ENCODE measurements at places on chromosomes 12 and 14.

DNA sequence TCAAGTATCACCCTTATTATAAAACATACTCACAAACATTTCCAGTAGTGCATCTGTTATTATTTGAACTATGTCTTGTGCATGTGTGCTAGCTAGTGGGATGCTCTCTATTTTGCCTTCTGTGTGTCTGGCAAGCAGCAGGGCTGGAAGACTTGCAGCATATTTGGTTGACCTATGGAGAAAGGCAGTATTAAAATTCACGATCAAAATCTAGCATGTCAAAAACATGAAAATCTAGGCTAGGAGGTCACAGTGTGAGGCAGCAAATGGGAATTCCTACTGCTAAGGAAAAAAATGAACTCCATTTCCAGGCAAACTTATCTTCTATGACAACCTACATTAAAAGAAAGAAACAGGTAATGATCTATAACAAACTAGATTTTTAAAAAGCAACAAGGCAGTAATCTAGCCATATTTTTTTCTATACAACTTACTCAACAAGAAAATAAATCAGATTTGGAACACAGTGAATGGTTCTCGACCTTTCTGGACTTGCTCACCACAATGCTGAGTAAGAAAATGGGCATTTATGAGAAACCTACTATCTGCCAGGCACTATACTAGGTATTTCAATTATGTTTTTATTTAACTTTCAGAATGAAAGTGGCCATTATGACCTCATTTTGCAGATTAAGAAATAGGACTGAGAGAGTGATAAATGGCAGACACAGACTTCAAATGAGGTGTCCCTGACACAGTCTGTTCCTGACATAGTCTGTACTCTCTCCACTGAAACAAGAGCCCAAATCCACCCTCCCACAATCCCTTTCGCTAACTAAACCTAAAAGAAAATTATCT is 96.8 kb downstream of the TXNDC16 start:
- DNase-seq, result no peak

DNA sequence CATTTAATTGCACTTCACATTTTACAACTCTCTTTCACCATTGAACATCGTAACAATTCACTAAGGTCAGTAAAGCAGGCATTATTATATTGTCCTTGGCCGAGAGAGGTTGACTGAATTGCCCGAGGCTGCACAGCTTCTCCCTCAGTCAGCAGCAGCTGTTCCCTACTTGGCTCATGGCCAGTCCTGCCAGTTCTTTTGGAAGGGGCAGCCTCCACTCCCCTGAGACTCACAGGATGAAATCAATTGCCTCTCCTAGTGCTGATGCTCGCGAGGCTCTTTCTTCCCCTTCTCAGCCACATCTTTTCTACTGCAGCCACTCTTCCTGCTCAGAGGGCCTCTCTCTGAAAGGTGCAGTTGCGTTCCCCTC is 79.9 kb upstream of the KCNA1 start:
- no peak for DNase-seq

- DNase-seq, result no peak
These were observed 57.6 kb downstream of the NCOR2 start for GRCh38 chr12:124509676-124510300.

DNA sequence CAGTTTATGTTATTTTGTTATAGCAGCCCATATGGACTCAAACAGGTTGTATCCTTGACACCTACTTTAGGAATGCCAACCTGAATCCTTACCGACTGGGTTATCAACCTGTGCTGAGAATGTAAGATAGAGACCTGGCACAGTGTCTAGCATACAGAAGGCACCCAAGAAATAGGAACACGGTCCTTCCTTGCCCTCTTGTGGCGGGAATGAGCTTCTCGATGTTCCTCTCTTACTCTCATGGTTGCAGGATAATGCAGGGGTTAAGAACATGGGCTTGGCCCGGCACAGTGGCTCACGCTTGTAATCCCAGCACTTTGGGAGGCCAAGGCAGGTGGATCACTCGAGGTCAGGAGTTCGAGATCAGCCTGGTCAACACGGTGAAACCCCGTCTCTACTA is 6.5 kb downstream of the C12orf43 start:
- no peak for DNase-seq

DNA sequence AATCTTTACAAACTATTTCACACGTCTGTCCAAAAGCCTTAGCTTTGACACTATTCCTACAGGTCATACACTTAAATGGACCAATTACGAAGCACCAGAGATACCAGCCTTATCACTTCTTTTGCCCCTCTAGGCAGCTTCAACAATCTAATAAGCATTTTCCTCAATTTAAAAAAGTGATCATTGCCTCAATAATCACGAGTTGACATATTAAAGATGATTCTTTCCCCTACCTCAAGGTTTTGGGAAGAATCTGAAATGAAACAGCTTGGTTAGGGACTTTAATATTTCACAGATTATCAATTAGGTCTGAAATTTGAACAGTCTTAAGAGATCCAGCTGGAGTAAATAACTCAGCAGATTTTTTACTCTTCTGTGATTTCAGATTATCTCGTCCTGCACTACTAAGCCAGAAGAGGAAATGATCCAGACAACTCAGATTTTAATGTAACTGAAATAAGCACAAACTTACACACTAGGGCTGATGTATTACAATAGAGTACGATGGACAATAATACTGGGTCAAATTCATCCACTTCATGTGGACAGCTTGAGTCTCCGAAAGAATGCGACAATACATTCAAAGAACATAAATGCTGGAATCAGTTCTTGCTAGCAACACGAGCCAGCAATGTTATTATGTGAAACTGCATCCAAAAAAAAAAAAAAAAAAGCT is 15.9 kb downstream of the UBE2N start:
- DNase-seq, result no peak

DNA sequence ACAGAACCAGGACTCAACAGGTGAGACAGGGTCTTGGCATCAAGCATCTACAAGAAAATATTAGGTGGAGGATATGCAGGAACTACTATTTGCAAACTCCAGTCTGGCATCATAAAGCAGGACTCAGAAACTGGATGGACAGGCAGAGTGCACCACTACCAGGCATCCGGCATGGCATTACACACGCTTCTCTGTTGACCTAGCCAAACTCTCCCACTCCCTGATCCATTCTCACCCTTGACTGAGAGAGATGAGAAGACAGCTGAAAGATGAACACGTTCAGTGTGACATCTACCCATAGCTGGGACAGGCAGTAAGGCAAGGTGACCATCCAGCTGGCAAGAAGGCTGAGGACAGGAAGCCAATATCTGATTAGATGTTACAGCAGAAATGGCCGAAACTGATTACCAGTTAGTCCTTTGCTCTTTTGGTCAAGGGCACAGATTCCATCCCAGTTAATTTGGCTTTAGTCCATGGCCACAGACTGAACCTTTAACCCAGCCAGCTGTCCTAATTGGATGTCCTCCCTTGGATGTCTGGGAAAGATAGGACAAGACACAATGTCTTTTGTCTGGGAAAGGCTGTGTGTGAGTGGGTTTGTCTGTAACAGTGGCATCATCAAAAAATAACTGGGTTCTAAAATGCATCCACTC is 71.6 kb downstream of the BBS10 start:
- no peak for DNase-seq

GRCh38 chr14:34997762-34998161 is 15.0 kb downstream of the SRP54 start:
- no peak for DNase-seq
